ENCODE measurements at places on chromosomes 1 and 21. TPM values are rescaled to one million over a fixed set of nuclear protein-coding genes. Genes with fewer than 3 reads are reported as not detected.
A peak's percentile ranks its signal among the peaks of the same experiment; 100 is the strongest.

DNA sequence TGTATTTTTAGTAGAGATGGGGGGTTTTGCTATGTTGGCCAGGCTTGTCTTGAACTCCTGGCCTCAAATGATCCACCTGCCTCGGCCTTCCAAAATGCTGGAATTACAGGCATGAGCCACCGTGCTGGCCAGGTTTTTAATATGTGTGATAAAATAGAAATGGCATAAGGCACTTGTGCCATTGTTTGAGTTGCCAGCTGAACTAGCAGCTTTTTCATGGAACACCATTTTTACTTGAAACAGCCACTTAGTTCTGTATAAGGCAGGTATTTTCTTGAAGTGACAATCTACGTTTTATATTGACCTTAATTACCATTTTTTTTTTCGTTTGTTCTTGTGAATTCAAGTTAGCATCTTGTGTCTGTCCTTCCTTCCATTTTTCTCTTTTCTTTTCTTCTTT is 28.3 kb downstream of the MTF2 start:
- no peak for DNase-seq

DNA sequence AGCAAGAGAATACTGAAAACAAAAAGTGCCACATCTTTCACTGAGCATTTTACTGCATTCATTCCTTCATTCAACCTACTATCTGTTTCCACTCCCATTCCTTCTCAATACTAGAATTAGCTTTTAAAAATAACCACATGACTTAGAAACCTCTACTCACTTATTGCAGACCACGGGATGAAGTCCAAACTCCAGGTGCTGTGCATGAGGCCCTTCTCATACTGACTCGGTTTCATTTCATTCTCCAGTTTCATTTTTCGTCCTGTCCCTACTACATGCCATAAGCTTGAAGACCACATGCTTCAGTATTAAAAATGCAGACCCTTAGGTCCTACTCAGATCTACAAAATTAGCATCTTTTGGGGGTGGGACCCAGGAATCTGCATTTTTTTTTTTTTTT is 2.3 kb upstream of the BACH1 start:
- no peak for DNase-seq

DNA sequence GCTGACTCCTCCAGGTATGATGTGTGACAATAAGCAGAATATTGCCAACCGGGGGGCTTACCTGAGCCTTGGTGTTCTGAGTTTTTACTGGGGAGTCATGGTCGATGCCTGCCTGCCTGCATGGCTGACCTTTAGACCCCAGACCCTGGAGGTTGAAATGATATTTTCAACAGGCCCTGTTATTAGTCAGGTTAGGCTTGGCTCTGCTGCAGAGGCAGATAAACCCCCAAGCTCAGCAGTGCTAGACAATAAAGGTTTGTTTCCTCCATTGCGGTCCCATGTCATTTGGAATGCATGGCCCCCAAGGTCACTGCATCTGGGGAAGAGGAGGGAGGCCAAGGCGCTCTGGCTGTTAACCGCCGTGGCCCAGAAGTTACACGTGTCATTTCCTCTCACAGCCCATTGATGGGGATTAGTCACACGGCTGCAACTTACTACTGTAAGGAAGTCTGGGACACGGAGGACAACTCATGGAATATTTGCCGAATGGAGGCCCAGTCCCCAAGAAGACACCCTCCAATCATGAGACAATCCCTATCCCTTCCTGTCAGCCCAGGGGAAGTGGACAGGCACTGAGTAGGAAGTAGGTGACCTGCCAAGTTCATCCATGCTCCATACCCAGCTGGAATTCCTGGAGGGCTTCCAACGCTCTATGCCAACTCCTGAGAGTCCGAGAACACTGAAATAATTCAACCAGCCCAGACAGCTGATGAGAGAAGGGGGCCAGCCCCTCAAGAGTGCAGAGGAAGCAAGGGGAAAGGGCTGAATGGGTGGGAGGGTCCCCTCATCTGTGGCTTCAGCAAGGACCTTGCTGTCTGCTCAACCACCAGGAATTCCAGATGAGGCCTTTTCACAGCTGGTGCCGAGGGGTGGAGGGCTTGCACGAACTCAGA is 97.3 kb downstream of the TAS1R2 start:
- no peak for DNase-seq

- no peak for DNase-seq
Observed at GRCh38 chr1:59601811-59602210, 212.9 kb upstream of the HOOK1 start.

- no peak for DNase-seq
Observed at GRCh38 chr1:204685236-204686006, at the start of gene LRRN2. Gene LRRN2, minus strand, starts transcription at chr1:204685738. Its CDS starts 65,746 bp downstream, at chr1:204619992.

DNA sequence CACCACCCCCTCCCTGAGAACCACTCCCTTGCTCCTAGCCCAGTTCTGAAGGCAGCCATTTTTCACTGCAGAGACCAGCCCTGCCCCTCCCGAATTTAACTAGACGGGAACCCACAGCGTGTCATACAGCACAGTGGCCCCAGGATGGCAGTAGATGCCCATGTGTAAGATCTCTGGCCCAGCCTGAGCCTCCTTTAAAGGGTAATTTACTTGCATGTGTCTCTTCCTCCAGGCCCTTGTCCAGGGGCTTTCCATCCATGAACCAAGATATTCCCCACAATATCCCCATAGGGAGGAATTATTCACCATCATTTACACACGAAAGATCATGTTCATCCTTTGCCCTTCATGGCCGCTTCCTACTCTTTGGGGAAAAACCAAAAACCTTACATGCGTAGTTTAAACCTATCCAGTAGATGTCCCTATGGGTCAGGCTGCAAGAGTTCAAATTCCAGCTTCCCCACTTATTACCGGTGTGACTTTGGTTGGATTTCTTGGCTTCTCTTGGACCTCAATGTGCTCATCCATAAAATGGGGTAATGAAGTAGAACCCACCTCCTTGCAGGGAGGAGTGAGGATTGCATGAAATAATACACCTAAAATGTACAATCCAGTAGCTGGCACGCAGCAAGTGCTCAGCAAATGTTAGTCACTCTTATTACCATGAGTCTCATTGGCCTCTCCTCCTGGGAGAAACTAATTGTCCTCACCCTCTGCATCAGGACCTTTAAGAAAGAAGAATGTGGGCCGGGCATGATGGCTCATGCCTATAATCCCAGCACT is 4.0 kb upstream of the LACTBL1 start:
- peak; percentile 47 for DNase-seq

GRCh38 chr1:35509558-35509957 is 47.6 kb downstream of the KIAA0319L start:
- no peak for DNase-seq

DNA sequence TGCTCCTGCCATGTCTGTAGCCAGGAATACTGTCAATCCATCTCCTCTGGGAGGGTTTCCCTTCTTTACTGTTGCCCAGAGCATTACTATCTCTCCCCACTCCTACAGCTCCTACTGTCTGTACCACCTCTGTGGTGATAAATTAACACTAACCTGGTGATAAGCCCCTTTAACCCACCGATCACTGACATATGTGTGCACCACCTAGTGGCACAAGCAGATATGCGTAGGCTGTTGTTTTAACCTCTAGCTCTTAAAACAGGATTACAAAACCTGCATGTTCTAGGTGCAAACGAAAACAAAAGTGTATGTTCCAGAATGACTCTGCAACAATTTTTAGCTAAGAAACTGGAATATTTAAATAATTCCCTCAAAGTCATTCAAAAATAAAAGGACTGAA is 93.9 kb upstream of the BEND5 start:
- no peak for DNase-seq

GRCh38 chr1:232805269-232806185 is at the start of gene MAP10:
Gene MAP10, plus strand, starts transcription at chr1:232805416. Its CDS starts 34 bp downstream, at chr1:232805450.
- DNase-seq: peak; percentile 77

- peak; percentile 50 for DNase-seq
Observed at GRCh38 chr1:17239420-17239819, 9.5 kb upstream of the PADI3 start.

- peak; percentile 62 for DNase-seq
Observed at GRCh38 chr1:56578138-56578962, 1.0 kb downstream of the PLPP3 start.

DNA sequence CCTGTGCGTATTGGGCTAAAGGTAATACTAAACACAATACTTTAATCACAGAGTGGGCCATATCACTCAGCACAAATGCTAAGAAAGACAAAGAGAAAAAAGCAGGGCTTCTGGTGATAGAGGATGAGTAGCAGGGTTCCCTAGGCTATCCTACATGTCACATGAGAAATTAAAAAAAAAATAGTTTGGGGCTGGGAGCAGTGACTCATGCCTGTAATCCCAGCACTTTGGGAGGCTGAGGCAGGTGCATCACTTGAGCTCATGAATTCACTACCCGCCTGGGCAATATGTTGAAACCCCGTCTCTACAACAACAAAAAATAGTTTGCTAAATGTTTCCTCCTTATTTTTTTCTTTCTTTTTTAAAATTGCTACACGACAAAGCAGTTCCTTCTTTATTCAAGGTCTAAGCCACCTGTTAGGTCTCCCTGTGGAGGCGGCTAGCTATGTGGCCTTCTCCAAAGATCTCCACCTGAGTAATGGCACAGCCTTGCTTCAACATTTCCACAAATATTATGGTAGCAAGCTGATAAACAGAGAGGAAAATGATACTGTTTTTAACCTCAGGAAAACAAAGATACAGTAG is 1.5 kb downstream of the ENSA start:
- DNase-seq: no peak

- DNase-seq: no peak
Observed at GRCh38 chr1:90457985-90458384, 259.1 kb downstream of the BARHL2 start.

DNA sequence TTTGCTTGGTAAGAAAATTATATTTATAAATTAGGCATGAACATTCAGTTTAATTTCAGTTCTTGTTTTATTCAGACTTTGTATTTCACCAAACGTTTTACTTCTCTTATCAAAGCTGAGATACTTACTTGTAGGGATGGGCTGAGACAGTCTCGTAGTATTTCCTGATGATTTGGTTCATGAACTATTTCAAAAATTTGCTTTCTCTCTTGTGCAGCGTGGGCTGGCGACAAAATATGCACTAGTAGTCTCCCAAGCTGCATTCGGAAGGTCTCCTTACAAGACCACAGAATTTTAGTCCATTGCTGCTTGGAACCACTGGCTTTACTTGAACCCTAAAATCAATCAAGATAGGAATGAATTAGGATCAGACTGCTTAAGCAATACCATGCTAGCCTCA is 91.7 kb upstream of the GNG4 start:
- DNase-seq: no peak

GRCh38 chr1:71210718-71211117 is 129.9 kb upstream of the ZRANB2 start:
- no peak for DNase-seq

GRCh38 chr1:233215135-233215760 is 80.3 kb downstream of the PCNX2 start:
- DNase-seq: no peak

DNA sequence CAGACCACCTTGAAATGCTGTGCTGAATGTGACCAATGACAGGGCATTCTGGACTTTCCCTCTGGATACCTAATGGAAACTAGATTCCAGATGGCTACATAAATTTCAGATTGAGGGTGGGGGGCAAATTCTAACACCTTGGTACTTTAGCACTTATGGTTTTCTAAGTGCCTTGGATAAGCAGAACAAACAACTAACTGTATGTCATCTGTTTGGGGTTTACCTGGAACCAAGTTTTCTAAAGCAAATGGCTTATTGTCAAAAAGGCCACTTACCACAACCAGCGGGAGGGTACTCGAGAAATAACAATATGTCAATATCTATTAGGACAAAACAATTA is 39.1 kb downstream of the GPR3 start:
- DNase-seq: no peak

GRCh38 chr1:52913014-52913413 is 8.5 kb downstream of the ECHDC2 start:
- DNase-seq: no peak

GRCh38 chr1:108877348-108878159 is 769 bp downstream of the GPSM2 start:
- peak; percentile 20 for DNase-seq

Gene FAM3B
- 14.3 TPM for polyA plus RNA-seq

Gene CHAF1B
- polyA plus RNA-seq: 10.5 TPM

Gene APCS
- polyA plus RNA-seq: not detected

Gene LAMB3
- polyA plus RNA-seq: 36.5 TPM

Gene ATP5PO
- polyA plus RNA-seq: 367 TPM

Gene AMY1C
- 3.3 TPM for polyA plus RNA-seq

Gene NR5A2
- 5.2 TPM for polyA plus RNA-seq

Gene RGS4
- 1.3 TPM for polyA plus RNA-seq

Gene REN
- polyA plus RNA-seq: not detected

Gene LORICRIN
- not detected for polyA plus RNA-seq

Measured in right lung (tissue), 10 donors.